Tongue (tissue), 3 donors: ENCODE measurements at places on chromosomes 7 and 10. TPM values are rescaled to one million over a fixed set of nuclear protein-coding genes. Genes with fewer than 3 reads are reported as not detected.

DNA sequence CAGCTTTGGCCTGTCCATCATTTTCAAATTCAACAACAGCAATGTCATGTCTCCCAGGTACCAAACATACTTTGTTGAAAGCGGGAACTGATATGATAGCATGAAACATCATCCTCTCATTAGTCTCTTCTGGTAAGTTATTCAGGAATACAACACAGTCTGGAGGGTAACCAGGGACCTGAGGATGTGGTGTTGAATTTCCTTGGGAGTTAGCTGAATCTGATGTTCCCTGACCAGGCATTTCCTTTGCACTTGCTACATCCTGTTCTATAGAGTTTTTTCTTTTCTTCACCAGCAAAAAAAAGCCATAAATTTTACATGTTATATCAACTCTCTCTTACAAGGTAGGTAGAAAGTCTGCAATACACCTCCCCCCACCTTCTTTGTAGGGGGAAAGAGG lies 97.8 kb upstream of the AFAP1L2 start:
- DNase-seq: no peak

DNA sequence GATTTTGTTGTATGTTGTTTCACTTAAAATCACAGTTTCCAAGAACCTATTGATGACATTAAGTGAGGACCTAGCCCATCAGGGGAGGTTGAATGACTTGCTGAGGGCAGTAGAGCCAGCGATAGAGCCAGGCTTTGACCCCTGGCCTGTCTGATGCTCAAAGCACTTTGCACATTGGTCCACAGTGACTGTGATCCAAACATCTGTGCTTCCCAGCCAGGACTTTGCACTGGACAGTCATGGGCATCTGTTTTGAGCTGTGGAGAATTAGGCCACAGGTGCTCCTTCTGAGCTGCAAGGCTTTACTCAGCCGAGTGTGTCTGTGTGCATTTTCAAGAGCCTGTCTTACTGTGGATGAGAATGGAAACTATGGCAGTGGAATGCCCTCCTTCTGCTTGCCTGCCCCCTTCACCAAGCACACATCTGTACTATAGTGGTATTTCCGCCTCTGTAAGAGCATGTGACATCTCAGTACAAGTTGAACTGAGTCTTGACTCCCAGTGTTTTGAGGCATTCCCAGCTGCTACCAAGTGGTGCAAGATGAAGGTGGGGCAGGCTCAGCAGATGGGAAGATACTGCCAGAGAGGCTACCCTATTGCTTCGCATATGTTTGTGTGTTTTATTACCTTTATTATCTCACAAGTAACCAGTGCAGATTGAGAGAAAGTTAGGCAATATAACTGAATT lies 72.7 kb upstream of the AOAH start:
- DNase-seq: peak; percentile 24

DNA sequence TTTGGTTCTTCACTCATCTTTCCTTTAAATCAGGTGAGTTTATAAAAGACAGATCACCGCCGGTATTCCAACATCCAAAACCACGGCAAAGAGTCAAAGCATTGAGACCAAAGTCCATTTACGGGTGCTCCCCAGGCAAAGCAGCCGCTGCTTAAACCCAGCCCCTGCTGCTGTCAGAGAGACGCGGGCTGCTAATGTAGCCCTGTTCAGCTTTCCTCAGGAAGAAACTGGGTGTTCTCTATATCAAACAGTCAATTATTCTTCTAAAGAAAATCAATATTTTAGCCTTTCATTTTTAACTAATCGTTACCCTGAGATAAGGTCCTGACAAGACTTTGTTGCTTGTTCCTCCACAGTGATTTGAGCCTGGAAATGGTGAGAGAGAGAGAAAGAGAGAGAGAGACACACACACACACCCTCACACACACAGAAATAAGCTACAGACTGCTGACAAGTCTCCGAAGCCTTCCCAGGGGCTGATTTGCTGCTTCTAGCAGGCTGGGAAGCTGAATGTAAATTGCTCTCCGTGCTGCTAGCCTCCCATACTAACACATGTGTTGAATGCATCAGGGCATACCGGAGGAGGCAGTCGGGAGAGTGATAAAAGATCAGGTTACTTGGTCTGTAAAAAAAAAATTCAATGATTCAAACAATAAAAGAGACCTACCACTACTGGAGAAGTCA lies 183.0 kb upstream of the ANK3 start:
- DNase-seq: peak; percentile 77

DNA sequence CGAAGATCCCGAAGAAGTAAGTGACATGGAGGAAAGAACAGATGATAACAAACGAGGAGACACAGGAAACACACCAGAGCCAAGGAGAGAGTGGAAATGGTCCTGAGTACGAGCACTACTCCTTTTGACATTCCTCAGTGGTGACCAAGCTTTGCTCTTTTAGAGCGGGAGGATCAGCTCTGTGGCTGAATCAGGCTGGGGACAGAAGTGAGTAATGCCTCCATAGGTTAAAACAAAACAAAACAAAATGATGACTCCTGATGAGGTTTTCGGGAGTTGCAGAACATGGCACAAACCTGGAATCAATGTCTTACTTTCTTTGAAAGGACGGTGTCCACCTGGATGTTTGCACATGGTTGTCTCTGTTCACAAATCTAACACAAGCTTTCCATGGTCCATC lies 30.3 kb upstream of the TCF7L2 start:
- DNase-seq: no peak

- DNase-seq: peak; percentile 88
Observed at GRCh38 chr7:154409703-154410311, 357.6 kb downstream of the DPP6 start.

DNA sequence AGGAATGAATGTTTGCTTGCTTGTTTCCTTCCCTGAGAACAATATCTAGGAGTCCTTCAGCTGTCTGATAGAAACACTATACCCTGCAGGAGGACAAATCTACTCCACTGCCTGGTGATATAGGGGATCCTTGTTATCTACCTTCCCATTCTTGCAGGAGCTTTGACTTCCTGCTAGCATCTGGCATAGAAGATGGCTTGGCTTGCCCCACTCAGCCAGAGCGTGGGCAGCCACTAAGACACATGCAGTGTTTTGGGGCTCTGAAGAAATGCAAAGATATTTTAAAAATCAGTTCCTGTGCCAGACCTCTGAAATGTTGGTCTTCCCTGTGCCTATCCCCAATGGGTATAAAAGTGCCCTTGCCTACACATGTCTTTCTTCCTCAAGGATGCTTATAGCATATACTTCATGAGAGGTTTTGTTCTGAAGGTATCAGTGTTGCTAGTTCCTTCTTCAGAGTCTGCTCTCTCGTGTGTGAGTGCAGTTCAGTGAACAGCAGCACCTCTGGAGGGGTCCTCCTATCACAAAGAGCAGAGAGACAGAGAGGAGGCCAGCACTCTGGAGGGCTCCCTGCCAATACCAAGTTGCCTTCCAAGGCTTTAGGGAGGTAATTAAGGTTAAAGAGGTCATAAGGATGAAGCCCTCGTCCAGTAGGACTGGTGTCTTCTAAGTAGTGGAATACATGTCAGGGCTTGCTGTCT lies 149.1 kb upstream of the CALCR start:
- DNase-seq: no peak

DNA sequence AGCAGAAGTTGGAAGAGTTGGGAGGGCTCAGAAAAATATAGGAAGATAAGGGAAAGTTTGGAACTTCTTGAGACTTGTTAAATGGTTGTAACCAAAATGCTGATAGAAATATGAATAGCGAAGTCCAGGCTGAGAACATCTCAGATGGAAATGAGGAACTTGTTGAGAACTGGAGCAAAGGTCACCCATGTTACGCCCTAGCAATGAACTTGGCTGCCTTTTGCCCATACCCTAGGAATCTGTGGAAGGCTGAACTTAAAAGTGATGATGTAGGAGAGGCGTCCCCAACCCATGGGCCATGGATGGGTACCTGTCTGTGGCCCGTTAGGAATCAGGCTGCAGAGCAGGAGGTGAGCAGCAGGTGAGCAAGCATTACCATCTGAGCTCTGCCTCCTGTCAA lies 347.8 kb downstream of the ARL4A start:
- DNase-seq: no peak

DNA sequence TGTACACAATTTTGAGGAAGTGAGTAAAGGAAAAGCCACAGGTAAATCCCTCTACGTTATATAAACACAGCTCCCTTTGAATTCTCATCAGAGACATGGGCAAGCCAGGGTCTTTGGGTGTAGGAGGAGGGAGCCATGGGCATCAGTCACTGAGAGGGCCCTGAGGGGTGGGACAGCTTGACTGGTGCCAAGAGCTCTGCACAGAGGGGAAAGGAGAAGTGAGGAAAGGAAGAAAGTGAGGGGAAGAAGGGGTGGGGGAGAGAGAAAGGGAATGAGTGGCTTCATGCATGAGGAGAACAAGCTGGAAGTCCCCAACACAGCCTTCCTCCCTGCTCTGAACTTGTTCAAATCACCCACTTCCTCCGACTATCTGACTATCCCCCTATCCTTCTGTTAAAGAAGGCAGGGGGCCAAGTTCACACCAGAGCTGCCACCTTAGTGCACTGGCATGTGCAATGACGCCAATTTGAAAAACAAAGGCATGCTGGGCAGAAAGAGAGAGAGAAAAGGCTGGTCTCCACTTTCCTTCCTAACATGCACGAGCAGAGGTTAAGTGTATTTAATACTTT lies 16.4 kb upstream of the RNF148 start:
- DNase-seq: no peak

- DNase-seq: no peak
Observed at GRCh38 chr10:98403812-98404504, 11.0 kb downstream of the PYROXD2 start.

- DNase-seq: no peak
Observed at GRCh38 chr7:12583176-12583575, 12.7 kb downstream of the SCIN start.

- no peak for DNase-seq
Observed at GRCh38 chr7:127587663-127588018, 570 bp upstream of the ARF5 start.

GRCh38 chr7:28500138-28500537 lies 87.8 kb downstream of the CREB5 start:
- no peak for DNase-seq

GRCh38 chr10:124070666-124071065 lies 22.7 kb downstream of the CHST15 start:
- no peak for DNase-seq

DNA sequence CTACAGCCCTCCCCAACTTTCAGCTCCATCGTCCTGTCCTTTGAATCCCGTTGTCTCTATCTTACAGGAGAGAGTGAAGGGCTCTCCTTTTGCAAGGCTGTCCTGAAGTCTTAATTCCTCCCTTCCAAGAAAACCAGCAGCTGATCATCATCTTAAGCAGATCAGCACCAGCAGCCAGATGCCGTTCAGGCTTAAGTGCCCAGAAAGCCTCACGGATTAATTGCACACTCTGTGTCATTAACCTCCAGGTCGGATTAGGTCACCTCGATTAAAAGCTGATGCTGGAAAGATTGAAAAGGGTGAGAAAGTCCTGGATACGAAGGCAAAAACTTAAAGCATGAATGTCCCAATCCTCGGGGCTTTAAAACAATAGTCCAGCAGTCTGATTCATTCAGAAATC lies 24.8 kb upstream of the ADARB2 start:
- DNase-seq: no peak

DNA sequence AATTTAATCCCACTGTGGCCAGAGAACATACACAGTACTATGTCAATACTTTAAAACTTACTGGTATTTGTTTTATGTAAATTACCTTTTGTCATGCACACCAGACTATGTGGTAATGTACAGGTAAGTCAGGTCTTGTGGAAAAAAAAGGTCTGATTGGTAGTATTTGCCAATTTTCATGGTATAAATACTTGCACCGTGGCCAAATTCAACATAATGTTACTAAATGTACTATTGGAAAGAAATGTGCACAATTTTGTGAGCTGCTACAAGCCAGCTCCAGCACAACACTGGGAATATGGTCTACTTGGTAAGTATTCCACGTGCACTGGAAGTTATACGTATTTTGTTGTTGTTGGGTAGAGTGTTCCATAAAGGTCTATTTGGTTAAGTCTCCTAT lies 392.5 kb downstream of the RPS24 start:
- DNase-seq: no peak

GRCh38 chr7:138001529-138002095 lies at the start of gene CREB3L2:
Gene CREB3L2, minus strand, starts transcription at chr7:138002086. Its CDS starts 381 bp downstream, at chr7:138001705.
- DNase-seq: peak; percentile 88

- no peak for DNase-seq
Observed at GRCh38 chr10:58143944-58144343, 123.8 kb downstream of the IPMK start.

DNA sequence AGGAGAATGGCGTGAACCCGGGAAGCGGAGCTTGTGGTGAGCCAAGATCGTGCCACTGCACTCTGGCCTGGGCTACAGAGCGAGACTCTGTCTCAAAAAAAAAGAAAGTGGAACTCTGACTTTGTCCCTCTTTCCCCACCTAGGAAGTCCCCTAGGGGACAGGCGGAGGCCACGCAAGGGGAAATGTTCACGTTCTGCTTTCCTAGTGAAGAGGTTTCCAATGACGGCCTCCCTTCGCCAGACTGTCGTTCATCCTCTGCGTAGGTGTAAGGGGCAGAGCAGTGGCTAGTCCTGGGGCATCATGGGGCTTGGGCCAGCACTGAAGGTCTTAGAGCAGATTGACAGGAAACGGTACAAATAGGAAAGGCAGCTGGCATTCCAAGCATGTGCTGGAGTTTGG lies 30.6 kb downstream of the SUFU start:
- DNase-seq: no peak

- no peak for DNase-seq
Observed at GRCh38 chr7:30521532-30521931, 16.9 kb upstream of the GGCT start.

GRCh38 chr7:133679977-133680376 lies 427.1 kb downstream of the EXOC4 start:
- DNase-seq: no peak

GRCh38 chr7:102063690-102064180 lies 222.9 kb upstream of the SH2B2 start:
- DNase-seq: no peak

- no peak for DNase-seq
Observed at GRCh38 chr7:115708013-115708341, 322.6 kb downstream of the TFEC start.

- DNase-seq: peak; percentile 39
Observed at GRCh38 chr7:112866424-112866823, 76.2 kb upstream of the TMEM168 start.

Gene TBRG4
- 55.4 TPM for total RNA-seq

Gene UNC5B
- total RNA-seq: 7.1 TPM

Gene KAZALD1
- total RNA-seq: 20.5 TPM

Gene ZC3HAV1
- total RNA-seq: 25.4 TPM

Gene SPDYE1
- total RNA-seq: not detected

Gene AKR1D1
- not detected for total RNA-seq

Gene FGL2
- 110 TPM for total RNA-seq

Gene FFAR4
- not detected for total RNA-seq

Gene POM121L12
- not detected for total RNA-seq

Gene PNLIPRP1
- 0.31 TPM for total RNA-seq

Gene ARF5
- 149 TPM for total RNA-seq

Gene SEMA3E
- total RNA-seq: 3.1 TPM

Gene RBM28
- 28.1 TPM for total RNA-seq

Gene TAF5
- total RNA-seq: 4.1 TPM
